ENCODE measurements at places on chromosomes 6 and 20.

DNA sequence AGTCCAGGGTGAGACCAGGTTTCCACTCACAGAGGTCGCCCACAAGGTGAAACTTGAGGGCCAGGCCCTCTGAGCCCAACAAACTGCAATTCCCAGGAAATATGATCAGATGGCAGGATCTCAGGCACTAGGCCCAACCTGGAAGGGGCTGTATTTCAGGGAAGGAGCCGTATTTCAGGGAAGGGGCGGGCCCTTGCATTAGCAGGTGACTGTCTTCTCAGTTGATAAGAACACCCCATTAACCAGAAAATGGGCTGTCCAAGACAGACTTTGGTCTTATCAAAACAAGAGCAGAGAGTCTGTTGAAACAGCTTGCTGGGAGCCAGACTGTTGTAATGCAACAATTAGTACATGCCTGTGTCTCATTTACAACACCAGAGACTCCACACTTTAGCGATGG, 10.9 kb upstream of the BNIP5 start:
- DNase-seq = no peak

DNA sequence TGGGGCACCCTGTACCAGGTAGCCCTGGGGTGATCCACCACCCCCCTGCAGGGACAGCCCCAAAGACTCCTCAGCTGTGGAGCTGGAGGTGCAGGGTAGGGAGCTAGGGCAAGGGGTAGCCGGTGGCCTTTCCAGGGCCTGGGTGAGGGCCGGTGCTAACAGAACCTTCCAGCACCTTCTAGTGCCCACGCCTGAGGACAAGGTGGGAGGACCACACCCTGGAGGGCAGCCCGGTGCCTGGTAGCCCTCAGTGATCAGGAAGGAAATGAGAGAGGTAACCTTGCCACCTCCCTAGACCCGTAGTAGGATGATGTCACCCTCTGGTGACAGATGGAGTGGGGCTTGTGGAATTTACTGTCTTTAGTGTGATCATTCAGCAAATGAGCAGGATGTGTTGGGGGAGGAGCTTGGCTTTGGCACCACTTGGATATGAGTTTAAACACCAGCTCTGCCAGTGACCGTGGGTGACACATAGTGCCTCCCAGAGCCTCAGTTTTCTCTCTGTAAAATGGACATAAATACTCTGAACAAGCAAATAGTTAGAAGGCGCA, 187.7 kb downstream of the NFATC2 start:
- DNase-seq = no peak

DNA sequence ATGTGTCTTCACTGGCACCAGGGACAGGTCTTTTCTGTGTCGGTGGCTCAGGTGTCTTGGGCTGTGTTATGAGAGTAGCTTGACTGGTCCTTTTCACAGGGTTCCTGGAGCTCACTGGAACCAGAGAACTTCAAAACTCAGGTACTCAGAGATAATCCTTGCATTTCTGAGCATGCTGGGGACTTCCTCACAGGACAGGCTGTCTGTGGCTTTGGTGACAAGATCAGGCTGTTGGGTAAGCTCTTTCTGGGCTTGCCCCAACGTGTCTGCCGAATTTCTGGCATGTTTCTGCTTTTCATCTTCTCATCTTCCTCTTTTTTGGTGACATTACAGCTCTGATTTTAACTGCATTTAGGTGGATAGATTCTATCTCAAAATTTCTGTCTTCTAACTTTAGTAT, 270.0 kb downstream of the CDH26 start:
- DNase-seq = no peak

- DNase-seq = no peak
Observed at GRCh38 chr6:156045401-156046267, 590.0 kb upstream of the NOX3 start.

DNA sequence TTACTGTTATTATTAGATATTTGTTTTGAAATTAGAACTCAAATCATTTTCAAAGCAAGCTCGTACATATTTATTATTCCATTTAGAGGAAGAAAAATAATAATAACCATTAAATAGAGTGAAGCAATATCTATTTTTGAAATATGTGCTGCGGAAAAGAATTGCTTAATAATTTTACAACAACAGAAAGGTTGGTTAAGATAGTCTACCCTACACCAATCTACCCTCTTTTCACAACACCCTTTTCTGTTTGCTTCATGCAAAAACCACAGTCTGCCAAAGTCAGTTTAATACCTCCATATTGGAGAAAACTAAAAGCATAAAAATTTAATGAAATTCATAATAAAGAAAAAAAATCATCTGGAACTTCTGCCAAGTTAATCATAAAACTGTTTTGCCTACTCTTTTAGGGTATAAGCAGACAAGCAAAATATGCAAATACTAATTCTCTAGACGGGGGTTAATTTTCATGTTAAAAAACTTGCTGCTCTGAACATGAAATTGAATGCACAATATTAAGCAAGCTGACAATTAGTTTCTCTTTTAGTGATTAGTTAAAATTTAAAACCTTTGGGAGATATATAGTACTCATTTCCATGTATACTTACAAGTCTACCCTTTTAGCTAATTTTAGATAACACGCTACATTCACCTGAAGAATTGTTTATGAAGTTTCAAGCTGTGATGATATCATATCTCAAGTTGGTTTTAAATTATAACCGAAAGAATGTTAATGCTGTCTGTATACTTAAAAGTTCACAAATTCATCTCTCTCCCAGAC, 100.2 kb downstream of the AHI1 start:
- DNase-seq = no peak

- DNase-seq = no peak
Observed at GRCh38 chr6:39251406-39251805, 22.1 kb upstream of the KCNK5 start.

GRCh38 chr6:10659699-10660348, 34.6 kb downstream of the C6orf52 start:
- no peak for DNase-seq

- no peak for DNase-seq
Observed at GRCh38 chr6:128979071-128979470, 96.1 kb downstream of the LAMA2 start.

- DNase-seq = no peak
Observed at GRCh38 chr6:20640181-20640580, 105.9 kb downstream of the CDKAL1 start.

DNA sequence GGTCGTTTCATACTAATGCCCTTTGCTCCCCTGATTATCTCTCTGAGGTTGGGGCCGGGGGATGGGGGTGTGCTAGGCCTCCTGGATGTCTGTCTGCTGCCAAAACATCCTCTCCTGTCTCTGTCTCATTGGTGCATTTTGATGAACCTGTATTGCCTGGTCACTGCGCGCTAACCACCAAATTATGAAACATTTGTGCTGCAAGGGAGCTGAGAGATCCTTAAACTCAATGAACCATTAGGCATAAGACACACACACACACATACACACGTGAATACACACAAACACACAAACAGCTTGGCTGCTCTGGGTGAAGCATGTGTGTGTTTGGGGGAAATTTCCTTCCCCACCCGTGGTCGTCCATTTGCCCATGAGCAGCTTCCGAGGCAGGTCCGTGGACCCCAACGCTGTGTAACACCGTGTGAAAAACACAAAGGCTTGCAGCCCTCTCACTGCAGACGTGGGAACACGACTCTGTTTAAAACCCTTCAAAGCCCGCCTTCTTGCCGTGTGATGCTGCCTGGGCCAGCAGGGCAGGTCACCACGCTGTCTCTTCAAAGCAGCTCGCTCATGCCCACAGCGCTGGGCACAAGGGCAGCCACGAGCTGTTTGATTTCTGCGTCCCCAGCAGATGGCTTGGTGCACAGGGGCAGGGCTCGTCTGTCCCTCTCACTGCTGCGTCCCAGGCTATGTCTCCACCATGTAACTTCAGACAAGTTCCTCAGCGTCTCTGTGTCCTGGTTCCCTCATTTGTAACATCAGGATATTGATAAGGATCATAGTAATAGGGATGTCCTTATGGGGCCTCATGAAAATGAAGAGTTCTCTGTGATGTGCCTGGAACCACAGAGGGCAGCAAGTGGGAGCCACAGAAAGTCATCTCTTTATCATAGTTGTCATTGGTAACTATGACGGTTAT, 96.8 kb downstream of the CDH26 start:
- DNase-seq = no peak

DNA sequence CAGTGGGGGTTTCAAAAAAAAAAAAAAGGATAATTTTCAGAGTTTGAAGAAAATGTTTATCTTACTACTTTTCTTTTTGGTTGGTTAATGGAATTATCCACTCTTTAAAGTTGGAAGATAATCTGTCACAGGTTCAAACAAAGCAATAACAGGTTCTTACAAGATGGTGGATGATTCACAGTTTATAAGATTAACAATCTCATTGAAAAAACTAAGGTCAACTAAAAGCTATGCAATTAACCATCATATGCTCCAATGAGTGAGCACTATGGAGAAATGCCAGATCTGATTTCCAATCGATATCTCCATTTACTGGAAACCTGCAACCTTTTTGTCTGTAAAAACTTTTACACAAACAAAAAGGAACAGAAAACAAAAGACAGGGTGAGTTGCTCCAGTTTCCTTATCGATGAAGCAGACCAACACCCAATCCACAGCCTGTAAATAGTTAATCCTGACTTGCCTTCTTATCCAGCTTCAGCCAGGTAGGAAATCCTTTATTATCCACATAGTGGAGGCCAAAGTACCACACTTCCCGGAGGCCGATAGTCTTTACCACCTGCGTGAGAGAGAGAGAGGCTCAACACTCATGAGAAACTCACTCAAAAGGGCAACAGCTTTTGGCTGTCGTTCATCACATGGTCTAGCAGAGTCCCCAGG, 32.4 kb downstream of the EZR start:
- DNase-seq = no peak

GRCh38 chr20:47263465-47264084, 92.9 kb downstream of the ZMYND8 start:
- DNase-seq = no peak

- no peak for DNase-seq
Observed at GRCh38 chr20:35237486-35237885, 11.0 kb downstream of the MMP24 start.

DNA sequence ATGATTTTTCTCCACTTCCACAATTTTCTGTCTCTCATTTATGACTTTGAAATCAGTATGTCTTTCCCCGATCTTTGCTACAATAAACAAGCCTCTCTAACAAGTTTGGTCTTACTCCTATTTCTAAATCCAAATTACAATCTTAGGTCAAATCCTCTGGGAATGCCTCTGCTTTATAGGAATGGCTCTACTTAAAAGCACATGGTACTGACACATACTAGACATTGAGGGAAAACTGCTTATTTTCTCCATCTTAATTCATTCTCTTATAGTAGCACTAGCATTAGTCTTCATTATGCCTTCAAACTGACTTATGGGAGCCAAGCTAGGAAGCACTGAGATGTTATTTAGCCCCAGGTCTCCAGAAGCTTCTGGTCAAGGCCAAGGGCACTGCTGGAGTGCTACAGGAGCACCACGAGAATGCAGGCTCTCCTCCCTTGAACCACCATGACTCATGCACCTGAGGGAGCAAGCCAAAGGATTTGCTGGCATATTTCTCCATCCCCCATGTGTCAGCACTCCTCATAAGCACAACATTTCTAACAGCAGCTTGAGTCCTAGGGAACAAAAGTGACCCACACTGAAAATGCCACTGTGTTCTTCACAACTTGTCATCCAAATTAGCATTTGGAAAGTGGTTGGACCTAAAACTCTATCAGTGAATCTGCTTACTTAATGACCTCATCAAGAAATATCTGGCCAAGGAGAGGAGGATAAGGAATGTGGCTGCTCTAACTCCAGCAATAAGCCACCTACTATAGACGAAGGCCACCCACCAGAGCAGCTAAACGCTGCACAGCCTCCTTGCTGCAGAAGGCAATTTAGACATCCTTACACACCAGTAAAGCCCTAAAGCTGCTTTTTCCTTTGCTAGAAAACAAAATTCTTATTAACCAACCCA, 156.8 kb upstream of the KCNQ5 start:
- DNase-seq = no peak

DNA sequence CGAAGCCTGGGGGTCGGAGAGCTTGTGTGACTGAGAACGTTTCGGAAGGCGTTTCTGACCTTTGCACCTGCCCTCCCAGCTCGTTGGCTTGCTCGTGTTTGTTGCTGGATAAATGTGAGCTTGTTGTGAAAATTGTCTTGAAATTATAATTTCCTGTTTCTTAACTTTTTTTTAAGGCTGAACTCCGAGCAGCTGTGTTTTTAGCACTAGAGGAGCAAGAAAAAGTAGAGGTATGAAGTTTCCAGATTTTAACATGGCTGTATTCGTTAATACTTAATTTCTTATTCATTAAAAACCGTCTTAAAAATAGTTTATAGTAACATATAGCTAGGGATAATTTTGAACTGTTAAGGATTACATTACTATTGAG, 672 bp downstream of the CEP43 start:
- DNase-seq = no peak

DNA sequence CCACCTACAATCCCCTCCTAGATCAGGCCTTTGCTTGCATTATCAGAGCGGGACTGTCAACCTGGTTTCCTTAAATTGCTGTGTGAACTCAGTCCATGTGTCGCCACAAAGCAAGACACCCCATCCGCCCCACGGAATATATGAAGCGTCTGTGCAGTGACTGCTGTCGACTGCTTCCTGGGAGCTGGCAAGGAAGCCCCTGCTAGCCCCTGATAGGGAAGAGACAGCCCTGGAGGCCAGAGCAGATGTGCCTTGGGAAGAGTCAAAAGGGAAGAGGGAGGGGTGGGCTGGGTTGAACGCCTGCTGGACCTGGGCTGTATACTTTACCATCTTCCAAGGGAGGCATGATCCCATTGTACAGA, 44.1 kb upstream of the APCDD1L start:
- no peak for DNase-seq

DNA sequence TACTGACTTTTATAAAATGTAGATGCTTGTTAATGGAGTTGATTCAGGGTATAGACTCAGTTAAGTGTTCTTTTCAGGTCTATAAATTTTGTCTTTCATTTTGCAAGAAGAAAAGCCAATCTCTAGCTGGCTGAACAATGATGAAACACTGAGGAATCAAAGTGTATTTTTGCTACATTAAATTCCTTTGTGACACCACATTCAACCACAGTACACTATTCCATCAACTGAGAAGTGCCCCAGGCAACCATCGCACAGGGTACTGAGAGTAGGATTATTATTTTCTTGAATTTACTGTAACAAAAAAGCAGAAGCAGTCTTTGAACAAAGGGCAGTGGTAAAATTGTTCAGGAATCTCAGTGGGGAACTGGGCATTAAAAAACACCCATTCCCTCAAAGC, 83.6 kb downstream of the PREP start:
- DNase-seq = no peak
